Epithelial cell of proximal tubule (primary cell): ENCODE measurements at places on chromosomes 3 and 15.
A peak's percentile ranks its signal among the peaks of the same experiment; 100 is the strongest.

DNA sequence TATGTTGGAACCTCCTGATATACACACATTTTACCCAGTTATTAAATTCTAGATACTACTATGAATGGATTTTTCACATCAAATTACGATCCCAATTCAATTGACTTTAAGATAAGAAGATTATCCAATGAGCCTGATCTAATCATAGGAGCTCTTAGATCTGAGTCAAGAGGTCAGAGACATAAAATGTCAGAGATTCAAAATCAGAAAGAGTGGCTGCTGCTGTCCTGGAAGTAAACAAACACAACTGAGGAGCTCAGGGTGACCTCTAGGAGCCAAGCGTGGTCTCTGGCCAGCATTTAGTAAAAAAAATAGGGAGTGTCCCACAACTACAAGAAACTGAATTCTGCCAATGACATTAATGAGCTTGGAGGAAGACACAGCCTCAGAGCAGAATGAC, 557.1 kb upstream of the CBLB start:
- no peak for DNase-seq

DNA sequence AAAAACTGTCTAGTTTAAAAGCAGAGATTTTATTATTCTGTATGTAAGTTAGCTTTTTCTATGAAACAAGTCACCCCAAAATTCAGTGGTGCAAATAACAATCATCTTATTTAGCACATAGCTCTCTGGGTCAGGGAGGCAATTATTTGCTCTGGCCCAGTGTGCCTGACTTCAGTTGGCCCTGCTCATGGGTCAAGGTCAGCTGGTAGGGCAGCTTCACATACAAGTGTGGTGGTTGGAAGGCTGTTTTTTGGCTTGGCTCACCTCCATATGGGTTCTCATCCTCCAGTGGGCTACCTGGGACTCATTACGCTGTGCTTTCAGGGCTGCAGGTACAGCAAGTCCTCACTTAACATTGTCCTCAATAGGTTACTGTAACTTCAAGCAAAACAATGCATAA, 228.6 kb downstream of the NR2F2 start:
- no peak for DNase-seq

GRCh38 chr3:50155491-50155878, 361 bp downstream of the SEMA3F start:
- DNase-seq, result no peak

GRCh38 chr3:47715928-47716327, 65.8 kb downstream of the SMARCC1 start:
- no peak for DNase-seq

- no peak for DNase-seq
Observed at GRCh38 chr3:30527720-30528119, 78.7 kb upstream of the TGFBR2 start.

- peak; percentile 27 for DNase-seq
Observed at GRCh38 chr3:21484057-21484827, 266.8 kb downstream of the ZNF385D start.

DNA sequence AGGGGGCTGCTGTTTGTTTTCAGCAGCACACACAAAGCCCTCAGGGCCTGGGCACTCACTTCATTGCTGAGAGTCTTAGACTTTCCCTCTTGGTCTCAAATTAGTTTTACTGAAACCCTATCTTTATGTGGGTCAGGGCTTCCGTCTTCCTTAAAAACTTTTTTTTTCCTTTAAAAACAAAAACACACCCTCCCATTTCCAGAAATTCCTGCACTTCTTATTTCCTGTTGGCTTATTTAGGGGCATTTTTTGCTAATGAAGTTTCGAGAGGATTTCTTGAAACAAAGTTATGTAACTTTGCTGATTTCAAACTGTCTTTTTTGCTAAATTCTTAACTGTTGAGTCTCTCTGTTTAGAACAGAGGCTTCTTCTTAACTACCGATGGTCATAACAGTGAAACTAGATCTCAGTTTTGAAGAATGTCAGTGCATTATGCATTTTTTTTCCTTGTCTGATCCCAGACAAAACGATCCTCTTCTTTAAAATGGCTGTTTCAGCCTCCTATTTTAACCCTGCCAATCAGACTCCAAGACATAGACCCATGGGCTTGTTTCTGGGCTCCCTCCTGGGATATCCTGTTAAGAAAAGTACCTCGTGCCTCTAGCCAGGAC, 23.3 kb downstream of the ANAPC13 start:
- DNase-seq, result no peak

- no peak for DNase-seq
Observed at GRCh38 chr15:74293021-74293810, 57.1 kb downstream of the CCDC33 start.
